ENCODE measurements at places on chromosomes 7 and 10.

DNA sequence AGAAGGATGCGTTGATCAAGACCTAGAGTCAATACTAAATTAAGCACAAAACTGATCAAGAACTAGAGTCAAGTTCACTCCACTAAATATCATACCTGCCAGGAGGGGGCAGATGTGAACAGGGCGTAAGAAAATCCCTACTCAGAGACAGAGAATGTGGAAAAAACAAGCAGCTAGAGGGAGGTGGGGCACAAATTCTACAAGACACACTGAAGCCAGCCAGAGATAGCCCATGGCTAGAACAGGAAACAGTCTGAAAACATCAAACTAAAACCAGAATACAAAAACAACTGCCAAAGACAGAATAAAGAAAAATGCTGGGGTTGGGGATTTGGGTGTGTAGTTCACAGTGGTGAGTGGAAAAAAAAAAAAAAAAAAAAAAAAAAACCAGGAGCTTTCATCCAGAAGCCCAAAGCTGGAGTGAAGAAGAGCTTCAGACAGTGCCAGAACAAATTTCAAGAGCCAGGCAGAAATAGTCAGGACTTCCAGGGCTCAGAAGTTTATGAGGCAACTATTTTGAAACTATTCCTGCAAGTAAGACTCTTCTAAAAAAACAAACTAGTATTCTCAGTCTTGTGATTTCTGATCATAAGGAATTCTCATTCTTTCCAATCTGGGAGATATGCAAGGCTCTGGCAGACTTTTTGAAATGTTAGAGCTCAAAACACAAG, 118.3 kb downstream of the CCDC71L start:
- peak; percentile 58 for DNase-seq

GRCh38 chr10:98251399-98251798, 16.6 kb downstream of the LOXL4 start:
- DNase-seq, result no peak

GRCh38 chr7:130933919-130934318, 199.9 kb upstream of the KLF14 start:
- DNase-seq, result no peak

DNA sequence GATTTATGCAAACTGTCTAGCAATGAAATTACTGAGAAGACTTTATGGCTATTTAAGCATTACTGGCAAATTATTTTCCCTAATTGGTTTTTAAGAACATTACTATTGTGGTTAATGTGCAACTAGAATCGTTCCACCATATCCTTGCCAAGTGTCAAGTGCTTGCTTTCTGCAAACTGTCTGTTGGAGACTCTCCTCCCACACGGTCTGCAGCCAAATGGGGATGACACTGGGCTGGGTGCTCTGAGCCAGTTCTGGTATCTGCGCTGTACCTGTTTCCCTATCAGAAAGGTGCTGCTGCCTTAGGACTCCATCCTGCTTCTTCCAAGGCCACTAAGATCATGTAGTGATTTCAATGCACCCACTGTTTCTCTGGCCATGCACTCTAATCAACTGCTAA, 110.4 kb downstream of the RAMP3 start:
- DNase-seq, result no peak

DNA sequence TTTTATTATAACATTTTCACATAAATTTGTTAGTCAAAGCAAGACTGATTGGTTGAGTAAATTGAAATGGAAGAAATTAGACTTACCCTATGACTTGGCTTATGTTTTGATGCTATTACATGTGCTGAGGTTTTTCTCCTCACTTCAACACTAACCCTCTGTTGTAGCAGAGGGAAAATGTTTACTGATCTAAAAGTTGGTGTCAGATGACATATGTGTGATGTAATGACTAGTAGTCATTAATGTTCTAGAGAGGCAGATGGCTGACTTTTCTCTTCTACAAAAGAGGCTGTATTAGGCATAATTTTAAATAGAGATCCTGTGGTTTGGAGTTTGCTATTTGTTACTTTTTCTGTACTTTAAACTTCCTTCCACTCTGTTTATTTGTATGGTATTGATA, 266.0 kb downstream of the BBS9 start:
- no peak for DNase-seq

- DNase-seq, result no peak
Observed at GRCh38 chr10:12808014-12808613, 193.4 kb downstream of the CCDC3 start.

GRCh38 chr7:40474790-40475680, 340.2 kb downstream of the SUGCT start:
- DNase-seq, result no peak

DNA sequence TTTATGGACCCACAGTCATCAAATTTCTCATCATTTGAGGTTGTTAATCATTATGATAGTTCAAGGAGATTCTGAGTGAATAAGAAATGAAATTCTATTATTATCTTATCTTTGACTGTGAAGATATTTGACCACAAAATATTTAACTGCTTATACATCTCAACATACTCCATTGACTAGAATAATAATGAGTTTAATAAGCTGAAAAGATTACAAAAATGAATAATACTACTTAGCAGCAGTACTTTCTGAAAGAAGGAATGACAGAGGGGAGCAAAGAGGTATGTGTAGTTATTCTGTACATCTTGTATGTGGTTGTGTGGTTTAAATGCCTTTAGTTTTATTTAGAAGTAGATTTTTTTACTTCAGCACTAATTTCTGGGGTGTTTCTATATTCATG, 214.2 kb downstream of the PRKG1 start:
- no peak for DNase-seq

GRCh38 chr10:125291836-125292235, 131.5 kb upstream of the CTBP2 start:
- DNase-seq, result no peak

GRCh38 chr7:42834676-42835075, 77.2 kb downstream of the C7orf25 start:
- no peak for DNase-seq

DNA sequence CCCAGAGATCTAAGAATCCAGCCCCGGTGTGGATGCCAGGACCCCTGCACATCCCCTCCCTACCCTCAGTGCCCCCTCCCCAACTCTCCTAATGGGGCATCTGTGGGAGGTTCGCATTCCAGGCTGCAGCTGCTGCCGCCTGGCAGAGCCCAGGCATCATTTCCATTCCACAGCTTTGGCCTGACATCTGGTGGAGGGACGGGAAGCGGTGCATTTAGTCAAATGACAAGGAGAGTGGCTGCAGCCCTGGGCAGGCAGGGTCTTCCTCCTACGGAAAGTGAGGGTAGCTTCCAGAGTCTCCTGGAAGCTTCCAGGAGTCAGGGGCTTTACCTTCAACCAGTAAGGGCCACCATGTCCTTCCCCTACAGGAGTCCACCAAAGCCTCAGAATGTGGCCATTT, 30.8 kb downstream of the PRLHR start:
- DNase-seq, result peak; percentile 73

- DNase-seq, result no peak
Observed at GRCh38 chr7:69434398-69434815, 163.9 kb upstream of the AUTS2 start.

DNA sequence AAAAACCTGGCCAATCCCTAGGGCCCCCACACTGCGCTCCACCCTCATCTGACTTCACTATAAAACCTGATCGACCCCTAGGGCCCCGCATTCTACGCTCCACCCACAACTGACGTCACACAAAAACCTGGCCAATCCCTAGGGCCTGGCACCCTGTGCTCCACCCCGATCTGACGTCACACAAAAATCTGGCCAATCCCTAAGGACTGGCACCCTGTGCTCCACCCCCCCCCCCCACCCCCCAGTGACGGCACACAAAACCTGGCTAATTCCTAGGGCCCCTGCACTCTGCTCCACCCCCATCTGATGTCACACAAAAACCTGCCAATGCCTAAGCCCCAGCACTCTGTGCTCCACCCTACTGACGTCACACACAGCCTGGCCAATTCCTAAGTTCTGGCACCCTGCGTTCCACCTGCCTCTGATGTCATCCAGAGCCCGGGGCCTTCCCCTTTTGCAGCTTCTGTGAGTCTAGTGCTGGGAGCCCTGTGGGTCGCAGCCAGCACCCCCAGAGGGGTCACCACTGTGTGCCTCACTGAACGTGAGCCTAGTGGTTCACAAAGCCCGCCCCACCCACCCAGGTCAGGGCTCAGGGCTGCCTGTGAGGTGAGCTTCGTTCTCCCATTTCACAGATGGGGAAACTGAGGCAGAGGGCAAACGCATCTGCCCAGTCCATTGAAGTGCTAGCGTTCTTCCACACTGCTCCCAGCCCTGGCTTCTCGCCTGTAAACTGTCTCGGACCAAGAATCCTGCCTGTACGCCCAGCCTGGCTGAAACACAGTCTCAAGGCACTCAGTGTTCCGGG, 40.6 kb downstream of the MICALL2 start:
- peak; percentile 79 for DNase-seq

- no peak for DNase-seq
Observed at GRCh38 chr10:81095238-81095637, 557.5 kb downstream of the SH2D4B start.

DNA sequence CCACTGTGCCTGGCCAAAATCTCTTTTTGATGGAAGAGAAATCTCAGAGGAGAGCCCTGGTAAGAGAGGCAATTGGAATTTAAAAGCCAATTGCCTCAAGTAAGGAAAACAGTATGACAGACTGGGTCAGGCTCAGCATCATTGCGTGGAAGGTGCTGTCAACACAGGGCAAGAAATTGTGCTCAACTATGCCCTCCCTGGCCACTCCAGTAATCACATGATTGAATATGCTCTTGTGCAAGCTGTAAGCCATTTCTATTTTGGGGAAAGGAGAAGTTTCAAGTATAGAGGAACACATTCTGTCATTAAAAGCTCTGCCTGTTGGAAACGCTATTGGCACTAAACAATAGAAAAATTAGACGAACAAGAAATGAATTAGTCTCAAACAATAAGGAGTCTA, 1127.7 kb downstream of the REEP3 start:
- peak; percentile 29 for DNase-seq
